ENCODE measurements at places on chromosomes 3 and 15. TPM values are rescaled to one million over a fixed set of nuclear protein-coding genes. Genes with fewer than 3 reads are reported as not detected.

- no peak for DNase-seq
Measured at GRCh38 chr3:44555723-44556122, 730 bp downstream of the ZKSCAN7 start.

GRCh38 chr3:179842061-179842460 is 189.2 kb downstream of the USP13 start:
- no peak for DNase-seq

- no peak for DNase-seq
Measured at GRCh38 chr3:83953417-83954089, 1005.2 kb upstream of the CADM2 start.

Gene ZNF280D
- 30.4 TPM for total RNA-seq

Gene TSC22D2
- 36.5 TPM for total RNA-seq

DNA sequence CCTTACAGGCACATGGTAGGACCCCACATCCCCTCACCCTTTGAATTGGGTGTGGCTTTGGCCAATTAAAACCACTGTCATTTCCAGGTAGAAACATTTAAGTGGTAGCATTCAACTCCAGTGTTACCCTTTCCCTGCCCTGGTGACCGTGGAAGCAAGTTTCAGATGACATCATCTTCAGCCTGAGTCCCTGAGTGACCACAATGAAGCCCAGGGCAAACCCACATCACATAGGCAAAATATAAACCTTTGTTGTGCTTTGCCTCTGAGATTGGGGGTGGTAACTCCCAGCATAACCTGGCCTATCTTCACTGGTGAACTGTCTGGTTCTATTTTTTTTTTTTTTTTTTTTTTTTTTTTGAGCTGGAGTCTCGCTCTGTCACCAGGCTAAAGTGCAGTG is 404.0 kb upstream of the WNT5A start:
- DNase-seq, result no peak

DNA sequence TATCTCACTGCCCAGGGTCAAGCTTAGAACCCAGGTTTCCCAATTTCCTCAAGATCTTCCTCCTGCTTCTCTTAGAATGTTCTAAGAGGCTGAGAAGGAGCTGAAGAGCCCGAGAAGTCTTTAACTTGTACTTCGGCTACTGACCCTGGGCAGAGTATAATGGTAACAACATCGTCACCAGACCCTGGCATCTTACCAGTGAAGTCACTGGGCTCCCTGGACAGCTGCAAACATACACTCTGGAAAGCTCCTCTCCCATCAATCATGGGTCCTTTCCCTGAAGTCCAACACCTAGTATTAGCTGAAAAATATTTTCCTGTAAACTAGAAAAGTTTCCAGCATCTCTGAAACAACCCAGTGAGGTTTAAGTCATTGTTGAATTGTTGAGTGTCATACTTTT is 22.7 kb downstream of the CPEB1 start:
- DNase-seq, result no peak

Gene ROBO1
- 10.5 TPM for total RNA-seq

GRCh38 chr15:76360416-76360815 is 23.8 kb downstream of the ISL2 start:
- no peak for DNase-seq

Gene KCNMB3
- total RNA-seq, result 1.4 TPM

Gene ZPLD1
- 0.17 TPM for total RNA-seq

- DNase-seq, result no peak
Measured at GRCh38 chr3:194880940-194881925, 195.6 kb downstream of the FAM43A start.

- DNase-seq, result no peak
Measured at GRCh38 chr3:41302295-41302694, 103.0 kb downstream of the CTNNB1 start.

DNA sequence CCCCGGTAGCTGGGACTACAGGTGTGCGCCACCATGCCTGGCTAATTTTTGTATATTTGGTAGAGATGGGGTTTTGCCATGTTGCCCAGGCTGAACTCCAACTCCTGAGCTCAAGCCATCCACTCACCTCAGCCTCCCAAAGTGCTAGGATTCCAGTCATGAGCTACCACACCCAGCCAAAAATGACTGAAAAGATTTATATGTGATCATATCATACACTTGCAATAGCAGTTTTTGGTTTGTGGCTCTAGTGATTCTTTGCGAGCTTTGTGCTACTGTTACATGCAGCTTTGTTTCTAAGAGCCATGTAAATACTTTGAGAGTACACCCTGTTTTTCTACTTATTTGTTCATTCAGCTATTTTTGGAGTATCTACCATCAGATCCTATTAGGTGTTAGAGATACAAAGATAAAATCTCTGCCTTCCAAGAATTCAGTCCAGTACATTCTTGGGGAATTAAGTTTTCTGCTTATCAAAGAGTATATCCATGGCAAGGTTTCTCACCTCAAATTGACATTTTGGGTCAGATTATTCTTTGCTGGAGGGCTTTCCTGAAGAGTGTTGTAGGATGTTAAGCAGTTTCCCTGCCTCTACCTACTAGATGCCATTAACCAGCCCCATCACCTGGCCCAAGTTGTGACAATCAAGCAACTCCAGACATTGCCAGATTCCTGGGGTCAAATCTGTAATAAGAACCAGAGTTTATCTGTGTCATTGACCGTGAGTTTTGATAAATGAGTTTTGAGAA is 15.0 kb downstream of the SNAP23 start:
- no peak for DNase-seq

GRCh38 chr15:41417418-41418195 is 712 bp downstream of the RTF1 start:
- peak; percentile 75 for DNase-seq

- DNase-seq, result no peak
Measured at GRCh38 chr3:135125171-135125801, 330.2 kb downstream of the EPHB1 start.

GRCh38 chr15:59991834-59992233 is 12.3 kb upstream of the FOXB1 start:
- no peak for DNase-seq

GRCh38 chr15:81780966-81781365 is 264.9 kb downstream of the MEX3B start:
- peak; percentile 35 for DNase-seq

Gene IL20RB
- total RNA-seq, result 1.0 TPM

Gene PLS1
- total RNA-seq, result 2.4 TPM

DNA sequence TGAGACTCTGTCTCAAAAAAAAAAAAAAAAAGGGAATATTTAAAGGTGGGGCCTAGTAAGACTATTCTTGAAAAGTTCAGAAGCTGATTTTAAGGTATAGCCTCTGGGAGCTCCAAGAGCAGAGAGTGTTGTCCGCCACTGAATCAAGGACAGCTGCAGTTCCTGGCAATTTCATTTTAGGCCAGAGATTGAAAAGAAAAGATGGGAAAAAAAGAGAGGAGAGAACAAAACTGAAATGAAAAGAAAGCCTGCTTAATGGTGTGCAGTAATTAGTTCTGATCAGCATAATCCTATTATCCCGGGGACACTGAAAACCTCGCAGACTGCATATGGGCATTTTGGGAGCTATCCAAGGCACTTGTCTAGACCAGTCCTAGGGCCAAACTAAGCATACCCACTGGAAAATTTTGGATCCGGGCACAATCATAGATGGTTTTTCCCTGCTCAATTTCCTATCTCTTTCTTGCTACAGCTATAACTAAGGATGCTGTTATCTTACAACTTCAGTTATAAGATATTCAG is 43.2 kb downstream of the EHHADH start:
- no peak for DNase-seq

Gene TRIM59
- 0.32 TPM for total RNA-seq

DNA sequence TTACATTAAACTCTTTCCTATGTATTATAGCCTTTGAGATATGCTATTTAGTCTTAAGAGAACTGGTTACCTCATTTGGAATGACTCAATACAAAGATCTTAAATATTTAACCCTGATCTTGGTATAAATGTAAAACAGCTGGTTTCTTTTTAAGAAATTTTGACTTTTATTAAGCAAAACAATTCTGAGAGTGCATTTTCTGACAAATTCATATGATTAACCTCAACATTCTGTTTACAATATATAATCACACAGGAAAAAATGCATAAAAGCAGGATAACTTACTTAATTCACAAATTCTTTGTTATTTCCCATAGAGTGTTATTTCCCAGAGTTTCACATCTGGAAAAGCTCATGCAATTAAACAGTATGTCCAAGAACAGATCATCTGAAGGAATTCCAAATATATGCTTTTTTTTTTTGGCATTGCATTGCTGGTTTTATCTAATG is 400.4 kb upstream of the THBS1 start:
- no peak for DNase-seq

- peak; percentile 55 for DNase-seq
Measured at GRCh38 chr15:26103002-26103404, 239.9 kb upstream of the ATP10A start.

GRCh38 chr3:129278966-129279906 is 566 bp downstream of the HMCES start:
- DNase-seq, result peak; percentile 75

- DNase-seq, result no peak
Measured at GRCh38 chr3:141076036-141076773, 25.1 kb downstream of the SPSB4 start.

DNA sequence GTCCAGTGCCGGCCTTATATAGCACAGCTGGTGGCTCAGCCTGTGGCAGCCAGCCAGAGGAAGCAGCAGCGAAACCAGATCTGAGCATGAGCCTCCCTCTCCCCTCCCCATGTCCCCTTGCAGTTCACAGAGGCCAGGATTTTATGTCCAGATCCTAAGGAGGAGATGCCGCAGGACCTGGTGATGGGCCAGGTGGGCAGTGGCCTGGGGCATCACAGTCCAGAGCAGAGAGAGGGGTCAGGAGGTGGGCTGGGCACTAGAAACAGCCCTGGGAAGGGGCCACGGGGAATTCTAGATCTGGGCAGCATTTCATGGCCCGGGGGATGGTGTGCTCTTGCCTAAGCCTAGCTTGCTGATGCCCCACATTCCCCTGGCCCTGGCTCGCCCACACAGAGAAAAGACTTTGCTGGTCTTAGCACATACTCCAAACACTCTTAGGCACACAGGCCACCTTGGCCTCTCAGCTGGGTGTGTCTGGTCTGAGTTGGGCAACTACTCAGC is 259 bp upstream of the CILP start:
- peak; percentile 86 for DNase-seq
